ENCODE measurements at places on chromosomes 3 and 15.

DNA sequence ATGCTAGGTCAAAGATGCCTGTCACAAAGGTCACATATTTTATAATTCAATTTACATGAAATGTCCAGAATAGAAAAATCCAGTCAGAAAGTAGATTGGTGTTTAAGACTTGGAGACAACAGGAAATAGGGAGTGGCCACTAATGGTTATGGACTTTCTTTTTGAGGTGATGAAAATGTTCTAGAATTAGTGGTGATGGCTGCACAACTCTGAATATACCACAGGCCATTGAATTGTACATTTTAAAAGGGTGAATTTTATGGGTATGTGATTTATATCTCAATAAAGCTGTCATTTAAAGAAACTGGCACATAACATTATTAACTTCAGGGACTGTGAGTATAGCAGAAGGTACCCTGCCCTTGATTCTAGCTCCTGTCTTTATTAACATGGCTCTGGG is 15.8 kb downstream of the SPG11 start:
- DNase-seq = no peak

DNA sequence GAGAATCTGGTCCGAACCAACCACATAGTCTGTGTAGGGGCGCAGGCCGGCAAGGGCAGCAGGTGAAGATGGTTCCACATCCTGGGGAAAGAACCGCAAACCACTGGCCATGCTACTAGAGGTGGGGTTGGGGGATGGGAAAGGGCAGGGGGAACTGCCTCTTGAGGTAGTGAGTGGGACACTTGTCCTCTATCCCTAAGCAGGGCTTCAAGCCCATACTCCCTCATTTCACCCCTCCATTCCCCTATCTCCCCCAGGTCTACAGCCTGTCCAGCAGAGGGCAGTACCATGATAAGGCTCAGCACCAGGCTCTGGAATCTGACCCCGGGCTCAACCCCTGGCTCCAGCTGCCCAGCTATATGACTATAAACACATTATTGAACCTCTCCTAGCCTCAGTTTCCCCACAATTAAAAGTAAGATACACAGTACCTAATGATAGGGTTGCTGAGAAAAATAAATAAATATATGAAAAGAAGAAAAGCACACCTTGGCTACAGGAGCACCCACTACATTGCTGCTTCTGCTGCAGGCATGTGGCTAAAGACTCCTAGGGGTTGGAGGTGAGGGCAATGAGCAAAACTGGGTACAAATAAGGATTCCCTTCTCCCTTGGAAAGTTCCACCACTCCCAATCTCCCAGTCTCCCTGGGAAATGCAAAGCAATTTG is 6.3 kb downstream of the GORASP1 start:
- no peak for DNase-seq

DNA sequence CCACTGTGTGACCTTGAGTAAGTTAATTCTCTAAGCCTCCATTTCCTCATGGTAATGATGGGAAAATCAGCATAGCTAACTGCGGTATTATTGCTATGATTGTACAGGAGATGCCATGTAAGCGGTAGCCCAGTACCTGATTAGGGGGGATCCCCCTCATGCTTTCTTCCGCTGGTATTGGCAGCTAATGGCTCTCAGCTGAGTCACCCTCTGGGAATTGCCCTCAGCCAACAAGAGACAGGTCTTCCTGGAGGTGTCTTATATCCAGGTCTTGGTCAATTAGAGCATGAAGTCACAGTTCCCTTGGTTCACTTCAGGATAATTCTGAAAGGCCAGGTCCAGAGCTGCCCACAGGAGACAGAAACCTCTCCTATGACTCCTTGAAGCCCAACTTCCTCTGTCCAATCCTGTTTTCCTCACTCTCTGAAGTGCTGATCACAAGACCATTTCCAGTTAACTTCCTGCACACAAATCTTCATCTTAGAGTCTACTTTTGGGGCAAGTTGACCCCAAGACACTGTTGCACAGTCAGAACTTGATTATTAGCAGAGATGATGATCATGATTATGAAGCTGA is 724.7 kb upstream of the ZNF385D start:
- no peak for DNase-seq

DNA sequence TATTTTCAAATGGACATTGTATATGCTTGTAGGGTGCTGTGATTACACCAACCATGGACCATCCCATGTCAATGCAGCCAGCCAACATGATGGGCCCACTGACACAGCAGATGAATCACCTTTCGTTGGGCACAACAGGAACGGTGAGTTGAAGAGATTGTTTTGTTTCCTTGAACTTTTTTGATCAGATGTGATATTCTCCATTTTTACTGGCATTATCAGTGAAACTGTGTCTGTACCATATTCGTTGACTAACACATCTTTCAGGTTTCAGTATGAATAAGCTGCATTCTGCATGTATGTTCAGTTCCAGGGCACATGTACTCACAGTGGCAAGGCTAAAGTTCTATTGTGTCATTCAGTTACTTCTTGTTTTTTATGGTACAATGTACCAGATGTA is 655.2 kb downstream of the RBMS3 start:
- no peak for DNase-seq

DNA sequence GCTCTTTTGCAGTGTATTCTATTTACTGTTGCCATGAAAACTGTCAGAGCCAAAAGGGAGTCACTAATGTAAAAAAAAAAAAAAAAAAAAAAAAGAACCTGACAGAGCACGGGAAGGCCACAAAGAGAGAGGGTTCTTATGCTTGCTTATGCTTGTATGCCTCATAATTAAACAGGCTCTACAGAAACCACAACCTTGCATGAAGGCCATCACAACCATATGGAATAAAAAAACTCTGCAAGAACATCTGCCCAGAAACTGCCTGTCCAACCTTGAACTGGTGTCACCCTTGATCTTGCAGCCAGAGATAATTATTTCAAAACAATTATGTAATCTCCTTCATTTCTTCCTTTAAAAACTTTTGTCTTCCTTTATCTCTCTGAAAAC is 50.1 kb downstream of the CFAP20DC start:
- no peak for DNase-seq

- DNase-seq = no peak
Observed at GRCh38 chr3:60792249-60792852, 458.9 kb downstream of the FHIT start.

DNA sequence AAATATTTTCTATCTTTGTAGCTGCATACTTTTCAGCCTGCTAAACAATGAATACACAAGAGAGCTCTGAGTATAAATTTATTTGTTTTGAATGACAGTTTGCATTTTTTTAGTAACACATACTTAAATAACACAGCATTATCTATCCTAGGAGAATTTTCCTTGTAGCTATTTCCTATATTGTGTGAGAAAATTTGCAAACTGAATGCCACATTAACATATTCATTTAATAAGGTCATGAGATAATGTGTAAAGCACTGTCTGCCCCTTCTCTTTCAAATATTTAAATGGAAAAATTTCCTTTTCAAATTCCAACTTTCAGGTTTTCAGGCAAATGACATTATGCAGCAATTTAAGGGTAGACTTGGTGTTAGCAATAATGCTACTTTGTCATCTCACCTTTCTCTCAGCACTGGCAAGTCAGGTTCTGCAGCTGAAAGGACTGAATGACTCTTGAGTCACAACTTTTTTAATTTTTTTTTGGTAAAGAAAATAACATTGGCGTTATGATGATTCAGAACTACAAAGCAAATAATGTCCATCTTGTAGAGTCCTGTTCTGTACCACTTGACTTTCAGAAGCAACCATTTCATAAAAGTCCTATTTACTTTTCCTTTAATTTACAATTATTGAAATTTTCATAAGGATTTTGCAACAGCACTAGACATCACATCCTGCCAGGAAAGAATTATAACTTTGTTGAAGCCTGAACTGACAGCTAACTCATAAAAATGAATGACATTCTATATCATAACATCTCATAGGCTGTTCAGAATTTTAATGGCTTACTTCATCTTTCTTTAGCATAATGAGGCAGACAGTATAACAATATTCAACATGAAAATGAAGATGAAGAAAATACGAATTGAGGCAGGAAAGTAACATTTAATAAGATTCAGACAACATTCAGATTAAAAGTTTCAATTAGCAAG is 681.6 kb upstream of the SEMA6D start:
- no peak for DNase-seq

DNA sequence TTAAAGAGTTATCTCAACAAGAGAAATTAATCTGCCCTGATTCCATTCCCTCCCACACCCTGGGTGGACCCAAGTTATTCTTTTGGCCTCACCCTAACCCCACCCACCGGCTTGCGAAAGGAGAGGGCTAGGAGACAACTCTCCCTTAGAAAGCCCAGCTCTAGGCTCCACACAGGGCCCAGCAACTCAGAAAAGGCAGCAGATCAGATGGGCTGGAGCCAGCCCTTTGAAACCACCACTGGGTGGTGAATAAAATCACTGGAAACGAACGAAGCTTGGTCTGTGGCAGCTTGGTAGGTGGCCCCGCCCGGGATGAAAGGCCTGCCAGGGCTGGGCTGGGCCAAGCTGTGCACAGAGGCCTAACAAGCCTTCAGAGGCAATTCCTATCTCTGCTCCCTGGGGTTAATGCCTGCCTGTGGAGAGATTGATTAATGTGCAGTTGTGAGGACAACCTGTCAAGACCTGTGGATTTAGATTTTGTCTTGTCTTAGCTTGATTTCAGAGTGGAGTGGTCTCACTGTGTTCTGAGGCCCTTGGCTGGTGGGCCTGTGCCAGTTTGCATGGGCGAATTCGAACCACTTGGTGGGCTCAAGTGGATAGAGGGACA is 38.8 kb downstream of the BHLHE40 start:
- peak; percentile 77 for DNase-seq

- no peak for DNase-seq
Observed at GRCh38 chr3:54849360-54849759, 78.5 kb downstream of the LRTM1 start.

GRCh38 chr15:40217166-40217824 is 21.6 kb upstream of the PAK6 start:
- DNase-seq = peak; percentile 80

DNA sequence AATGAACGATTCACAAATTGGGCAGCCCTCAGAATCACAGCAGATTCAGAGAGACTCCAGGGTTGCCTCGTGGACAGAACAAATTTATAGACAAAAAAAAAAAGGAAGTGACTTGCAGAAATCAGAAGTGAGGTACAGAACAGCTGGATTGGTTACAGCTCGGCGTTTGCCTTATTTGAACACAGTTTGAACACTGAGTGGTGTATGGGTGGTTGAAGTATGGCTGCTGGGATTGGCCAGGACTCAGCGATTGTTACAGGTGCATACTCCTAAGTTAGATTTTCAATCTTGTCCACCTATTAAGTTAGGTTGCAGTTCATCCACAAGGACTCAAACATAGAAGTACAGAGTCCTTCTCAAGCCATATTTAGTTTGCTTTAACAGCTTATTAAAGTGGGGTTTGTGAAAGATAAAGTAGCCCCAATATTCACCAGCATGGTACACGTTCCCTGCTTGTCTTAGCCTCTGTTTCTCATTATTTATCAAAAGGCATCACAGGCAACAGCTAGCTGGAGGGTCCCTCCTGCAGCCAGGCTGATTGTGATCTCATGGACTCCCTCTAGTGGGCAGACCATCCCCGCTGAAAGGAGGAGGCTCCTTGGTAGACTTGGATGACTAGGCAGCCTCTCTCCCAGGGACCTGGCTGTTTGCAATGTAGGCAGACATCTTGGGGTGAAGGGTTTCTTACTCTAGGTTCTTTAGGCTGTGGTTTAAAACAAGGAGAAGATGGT is 17.6 kb upstream of the ALDH1L1 start:
- DNase-seq = peak; percentile 84

DNA sequence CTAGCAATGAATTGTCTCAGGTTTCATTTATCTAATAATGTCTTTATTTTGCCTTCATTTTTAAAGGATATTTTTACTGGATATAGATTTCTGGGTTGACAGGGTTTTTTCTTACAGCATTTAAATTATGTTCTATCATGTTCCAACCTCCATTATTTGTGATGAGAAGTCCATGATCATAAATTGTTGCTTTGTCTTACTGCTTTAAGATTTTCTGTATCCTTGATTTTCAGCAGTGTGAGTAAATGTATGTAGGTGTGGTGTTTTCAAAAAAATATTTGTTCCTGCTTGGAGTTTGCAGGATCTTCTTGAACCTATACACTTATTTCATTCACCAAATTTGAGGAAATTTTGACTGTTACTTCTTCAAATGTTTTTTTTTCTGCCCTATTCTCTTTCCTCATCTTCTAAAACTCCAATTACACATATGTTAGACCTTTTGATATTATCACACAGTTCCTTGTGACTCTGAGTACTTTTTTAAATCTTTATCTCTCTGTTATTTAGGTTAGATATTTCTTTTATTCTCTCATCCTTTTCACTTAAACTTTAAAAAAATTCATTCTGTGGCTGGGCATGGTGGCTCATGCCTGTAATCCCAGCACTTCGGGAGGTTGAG is 43.7 kb upstream of the SELENOK start:
- no peak for DNase-seq

DNA sequence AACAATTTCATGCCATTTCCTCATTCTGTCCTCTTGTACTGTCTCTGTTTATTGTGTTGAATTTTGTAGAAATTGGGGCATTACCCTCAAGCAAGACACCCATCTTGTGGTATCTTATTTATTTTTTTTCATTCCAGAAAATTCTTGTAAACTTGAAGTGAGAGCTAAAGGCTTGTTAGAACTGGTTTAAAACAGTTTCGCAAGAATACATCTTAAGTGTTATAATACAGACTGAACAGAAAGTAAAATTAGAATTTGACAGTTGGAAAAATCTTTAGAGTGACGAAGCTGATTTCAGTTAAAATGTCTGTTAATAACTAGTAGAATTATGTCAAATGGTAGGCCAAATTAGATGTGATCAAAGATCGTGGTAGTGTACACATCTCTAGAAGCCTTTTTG is 26.9 kb downstream of the RNF13 start:
- no peak for DNase-seq

DNA sequence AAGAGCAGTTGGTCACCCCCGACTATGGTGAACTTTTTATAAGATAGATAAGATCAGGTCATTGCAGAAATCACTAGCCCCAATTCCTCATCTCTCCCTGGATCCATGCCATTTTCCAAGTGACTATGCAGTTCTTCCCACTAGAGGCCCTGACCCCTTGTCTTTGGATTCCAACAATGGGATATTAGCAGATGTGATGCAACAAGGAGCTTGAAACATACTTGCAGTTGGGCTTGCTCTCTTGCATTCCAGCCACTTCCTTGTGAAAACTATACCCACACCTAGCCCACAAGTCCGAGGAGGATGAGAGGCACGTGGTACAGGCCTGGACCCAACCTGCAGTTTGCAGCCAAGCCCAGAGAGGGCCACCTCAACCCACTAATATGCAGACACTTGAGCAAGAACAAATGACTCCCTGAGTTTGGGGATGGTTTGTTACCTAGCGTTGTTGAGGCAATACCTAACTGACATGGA is 60.6 kb downstream of the SUCLG2 start:
- DNase-seq = no peak

GRCh38 chr3:8506571-8507061 is 5.0 kb downstream of the LMCD1 start:
- no peak for DNase-seq

GRCh38 chr3:141529717-141530414 is 43.0 kb downstream of the RASA2 start:
- no peak for DNase-seq

Measured in tibial nerve (tissue), 4 donors.